Aorta (tissue), 5 donors: ENCODE measurements at places on chromosomes 6 and 20. TPM values are rescaled to one million over a fixed set of nuclear protein-coding genes. Genes with fewer than 3 reads are reported as not detected.

- no peak for DNase-seq
These were observed 78.2 kb downstream of the ELOVL4 start for GRCh38 chr6:79869184-79869583.

DNA sequence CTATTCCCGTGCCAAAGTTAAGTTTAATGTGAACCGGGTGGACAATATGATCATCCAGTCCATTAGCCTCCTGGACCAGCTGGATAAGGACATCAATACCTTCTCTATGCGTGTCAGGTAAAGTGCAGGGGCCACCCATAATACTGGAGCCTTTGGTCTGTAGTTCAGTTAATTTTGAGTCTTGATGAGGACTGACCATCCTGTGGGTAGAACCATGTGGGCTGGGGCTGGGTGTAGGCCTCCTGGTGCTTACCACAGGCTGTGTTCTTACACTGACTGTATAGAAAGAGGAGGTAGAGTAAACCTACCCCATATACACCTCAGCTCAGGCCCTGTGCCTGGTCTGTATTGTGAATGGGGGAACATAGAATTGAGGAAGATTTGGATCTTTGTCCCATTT, 2.4 kb downstream of the NOP56 start:
- DNase-seq = no peak

DNA sequence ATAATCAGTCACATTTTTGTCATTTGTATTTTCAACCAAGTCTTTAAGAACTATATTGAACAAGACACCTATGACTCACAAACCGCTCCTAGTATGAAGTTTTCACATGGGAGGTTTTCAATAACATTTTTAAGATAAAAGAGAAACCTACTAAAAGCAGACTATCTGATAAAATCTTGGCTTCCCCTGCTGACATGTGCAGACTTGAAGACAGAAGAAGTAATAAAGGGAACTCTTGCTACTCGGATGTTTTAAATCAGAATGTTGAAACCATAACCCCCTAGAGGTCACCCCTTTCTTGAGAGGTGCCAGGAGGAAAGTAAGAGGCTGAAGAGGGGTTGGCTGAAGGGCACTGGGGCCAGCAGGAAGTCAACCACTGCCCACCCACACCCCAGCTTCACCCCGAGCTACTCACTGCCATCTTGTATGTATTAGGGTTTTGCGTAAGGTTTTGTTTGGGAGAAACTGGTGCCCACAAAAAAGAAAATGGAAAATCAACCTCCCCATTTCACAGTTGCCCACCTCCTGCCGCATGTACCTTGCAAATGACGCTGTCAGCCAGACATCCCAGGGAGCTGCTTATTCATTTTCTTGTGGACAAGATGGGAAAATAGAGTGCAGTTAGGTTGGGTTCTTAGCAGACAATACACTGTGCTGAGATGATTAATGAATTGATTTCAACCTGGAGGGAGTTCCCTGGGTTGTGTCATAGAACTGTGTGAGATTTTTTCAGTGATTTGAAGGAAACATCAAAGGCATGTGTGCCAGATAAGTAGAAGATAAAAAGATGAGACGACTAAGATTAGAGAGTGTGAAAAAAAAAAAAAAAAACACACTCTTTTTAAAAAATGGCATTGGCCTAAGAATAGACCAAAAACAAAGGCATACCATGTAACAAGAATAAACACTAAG, 83.2 kb upstream of the TAB2 start:
- DNase-seq = no peak

The UNC5CL gene
- total RNA-seq = 1.4 TPM

DNA sequence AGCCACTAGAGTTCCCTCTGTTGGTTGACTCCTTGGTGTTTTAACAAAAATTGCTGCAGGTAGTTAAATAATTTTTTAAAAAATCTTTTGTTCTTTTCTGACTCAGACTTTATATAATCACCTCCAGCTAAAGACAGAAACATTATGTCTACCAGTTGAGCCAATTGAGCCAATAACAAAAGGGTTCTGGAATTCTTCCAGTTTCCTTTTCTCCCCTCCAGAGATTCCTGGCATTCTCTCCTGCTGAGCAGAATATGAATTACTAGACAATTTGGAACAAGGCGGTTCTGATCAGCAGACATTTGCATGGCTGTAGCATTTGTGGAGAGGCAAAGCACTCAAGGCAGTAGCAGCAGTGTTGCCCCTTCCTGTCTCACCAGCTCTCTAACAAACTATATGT, 144.0 kb upstream of the SLC35B3 start:
- DNase-seq = no peak

The BPIFB4 gene
- not detected for total RNA-seq

The MOCS1 gene
- total RNA-seq = 32.0 TPM

- no peak for DNase-seq
These were observed 2.2 kb upstream of the RWDD1 start for GRCh38 chr6:116568821-116569755.

The PI16 gene
- 38.7 TPM for total RNA-seq

DNA sequence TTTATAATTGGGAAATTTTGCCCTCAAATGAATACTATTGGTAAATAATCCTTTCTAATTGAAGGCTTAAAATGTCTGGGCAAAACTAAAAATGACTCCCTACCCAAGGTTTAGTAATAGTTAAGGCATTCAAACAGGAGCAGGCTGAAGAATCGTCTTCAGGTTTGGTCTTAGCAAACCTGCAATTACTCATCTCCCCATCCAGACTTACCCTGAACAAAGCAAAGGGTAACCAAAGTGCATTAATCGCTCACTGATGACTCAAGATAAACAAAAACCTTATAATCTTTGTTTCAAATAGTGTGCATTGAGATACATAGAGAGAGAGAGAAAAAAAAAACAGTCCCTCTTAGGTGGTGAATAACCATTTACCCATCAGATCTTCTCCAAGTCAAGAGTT, 225.5 kb downstream of the BMP2 start:
- DNase-seq = no peak

GRCh38 chr6:148658681-148659430, 88.0 kb upstream of the UST start:
- DNase-seq = no peak

DNA sequence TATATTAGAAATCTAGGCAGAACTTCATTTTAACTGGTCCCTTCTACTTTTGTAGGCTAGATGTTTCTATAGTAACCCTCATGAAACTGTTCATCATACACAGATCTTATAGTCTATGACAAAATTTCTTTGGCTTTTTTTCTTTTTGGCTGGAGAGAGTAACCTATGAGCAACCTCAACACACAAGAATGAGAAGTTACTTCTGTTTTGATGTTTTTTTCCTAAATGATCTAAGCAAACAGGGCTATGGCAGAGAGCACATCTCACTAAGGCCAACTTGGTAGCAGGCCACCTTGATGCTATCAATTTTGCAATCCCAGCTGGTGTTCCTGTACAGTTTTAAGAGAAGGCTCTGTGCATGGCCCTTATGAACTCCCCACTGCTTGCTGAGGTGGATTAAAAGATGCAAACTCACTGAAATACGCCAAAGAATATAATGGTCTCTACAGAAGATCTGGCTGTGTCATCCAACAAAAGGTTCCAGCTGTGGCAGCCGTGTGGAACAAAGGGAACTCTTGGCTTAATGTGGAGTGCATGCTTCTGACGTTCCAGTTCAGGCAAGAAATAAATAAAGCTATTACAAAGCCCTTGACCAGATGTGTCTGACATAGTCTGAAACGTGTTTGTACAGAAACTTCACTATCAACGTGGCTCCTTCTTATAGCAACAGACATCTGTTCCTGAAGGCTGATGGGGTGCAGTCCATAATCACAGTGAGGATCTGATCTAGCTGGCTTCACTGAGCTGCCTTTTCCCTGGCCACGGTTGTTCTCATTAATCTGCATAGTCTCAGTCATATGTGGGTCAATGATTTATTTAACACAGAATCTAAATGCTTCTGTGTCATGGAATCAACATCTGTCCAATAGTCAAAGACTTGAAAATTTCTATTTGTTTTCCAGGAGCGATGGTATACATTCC, 481.1 kb downstream of the BMP2 start:
- no peak for DNase-seq

The SLC32A1 gene
- not detected for total RNA-seq

The NDUFAF5 gene
- total RNA-seq = 27.0 TPM

DNA sequence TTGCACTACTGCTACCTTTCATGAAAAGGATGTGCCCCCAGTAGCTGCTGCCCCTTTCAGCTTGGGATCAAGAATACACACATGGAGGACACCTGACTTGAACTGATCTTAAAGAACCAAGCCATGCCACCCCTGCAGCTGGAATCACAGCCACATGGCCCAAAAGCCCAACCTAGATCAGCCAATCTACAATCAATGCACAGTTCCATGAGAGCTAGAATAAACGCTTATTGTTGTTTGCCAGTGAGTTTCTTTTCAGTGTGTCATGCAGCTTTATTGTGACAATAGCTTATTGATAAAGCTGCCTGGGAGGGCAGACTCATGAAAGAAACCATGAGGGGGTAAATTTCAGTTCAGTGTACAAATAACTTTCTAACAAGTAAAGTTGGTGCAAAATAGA, 397.7 kb downstream of the PTPRT start:
- no peak for DNase-seq

The ALDH8A1 gene
- 1.6 TPM for total RNA-seq

The SLC17A9 gene
- total RNA-seq = 17.8 TPM

The KHDC1L gene
- total RNA-seq = not detected

GRCh38 chr6:3046295-3046694, 22.0 kb upstream of the RIPK1 start:
- DNase-seq = no peak

GRCh38 chr6:158344534-158344933, 32.3 kb downstream of the TULP4 start:
- no peak for DNase-seq

GRCh38 chr20:44207126-44207723, 3.3 kb downstream of the OSER1 start:
- DNase-seq = no peak

DNA sequence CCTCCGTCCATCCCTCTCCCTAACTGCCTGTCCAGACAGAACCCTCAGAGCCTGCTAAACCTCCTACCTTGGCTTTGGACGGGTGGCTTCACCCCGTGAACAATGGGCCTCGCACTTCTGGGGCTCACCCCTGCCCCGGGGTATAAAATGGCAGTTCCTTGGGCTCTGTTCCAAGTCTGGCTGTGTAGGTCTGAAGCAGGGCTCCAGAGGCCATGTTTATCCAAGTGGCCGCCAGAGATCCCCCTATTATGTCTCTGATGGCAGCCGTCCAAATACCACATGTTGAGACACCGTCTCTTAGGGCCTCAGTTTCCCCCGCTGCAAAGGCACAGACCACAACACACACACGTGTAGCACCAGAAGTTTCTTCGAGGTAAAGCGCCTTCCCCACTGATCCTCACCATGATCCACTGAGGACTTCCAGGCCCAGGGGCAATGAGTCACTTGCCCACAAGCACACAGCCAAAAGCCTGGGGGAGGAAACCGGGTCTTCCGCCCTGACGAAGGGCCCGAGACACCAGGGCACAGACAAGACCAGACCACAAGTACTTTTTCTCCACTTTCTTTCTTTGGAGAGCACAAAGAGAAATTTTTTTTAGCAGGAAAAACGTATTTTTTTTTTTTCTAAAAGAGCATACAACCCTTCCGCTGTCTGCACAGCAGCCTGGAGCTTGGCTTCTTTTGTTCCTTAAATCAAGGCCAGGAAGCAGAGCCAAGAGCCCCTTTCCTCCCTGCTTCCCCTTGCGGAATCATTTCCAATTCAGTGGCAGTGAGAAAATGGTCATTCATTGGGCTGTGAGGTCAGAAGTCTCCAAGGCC, 11.8 kb downstream of the CPNE5 start:
- peak; percentile 77 for DNase-seq

DNA sequence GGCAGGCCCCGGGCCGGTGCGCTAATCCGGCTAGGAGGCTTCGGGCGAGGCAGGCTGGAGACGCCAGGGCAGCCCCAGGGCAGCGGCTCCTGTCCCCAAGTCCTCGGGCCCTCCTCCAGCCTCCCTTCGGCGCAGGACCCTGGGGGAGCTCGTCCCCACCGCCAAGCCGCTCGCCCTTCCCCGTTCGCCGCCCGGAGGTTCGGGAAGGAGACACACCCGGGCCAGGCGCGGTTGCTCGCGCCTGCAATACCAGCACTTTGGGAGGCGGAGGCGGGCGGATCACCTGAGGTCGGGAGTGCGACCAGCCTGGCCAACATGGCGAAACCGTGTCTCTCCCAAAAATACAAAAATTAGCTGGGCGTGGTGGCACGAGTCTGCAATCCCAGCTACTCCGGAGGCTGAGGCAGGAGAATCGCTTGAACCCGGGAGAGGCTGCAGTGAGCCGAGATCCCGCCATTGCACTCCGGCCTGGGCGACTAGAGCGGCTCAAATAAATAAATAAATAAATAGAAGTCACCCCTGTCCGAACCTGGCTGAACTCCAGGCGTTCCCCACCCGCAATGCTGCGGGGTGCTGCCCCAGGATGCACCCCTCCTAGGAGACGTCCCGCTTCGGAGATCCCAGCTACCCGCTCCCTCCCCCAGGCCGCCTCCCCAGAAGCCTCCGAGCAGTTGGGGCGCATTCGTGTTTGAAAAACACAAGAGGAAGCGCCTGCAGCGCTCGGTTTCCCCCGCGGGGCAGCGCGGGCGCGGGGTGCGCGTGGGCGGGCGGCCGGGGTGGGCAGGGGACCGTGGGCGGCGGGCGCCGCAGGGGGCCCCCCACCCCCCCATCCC, 27.5 kb downstream of the SERPINB9 start:
- peak; percentile 84 for DNase-seq

The SLC22A3 gene
- 48.4 TPM for total RNA-seq

DNA sequence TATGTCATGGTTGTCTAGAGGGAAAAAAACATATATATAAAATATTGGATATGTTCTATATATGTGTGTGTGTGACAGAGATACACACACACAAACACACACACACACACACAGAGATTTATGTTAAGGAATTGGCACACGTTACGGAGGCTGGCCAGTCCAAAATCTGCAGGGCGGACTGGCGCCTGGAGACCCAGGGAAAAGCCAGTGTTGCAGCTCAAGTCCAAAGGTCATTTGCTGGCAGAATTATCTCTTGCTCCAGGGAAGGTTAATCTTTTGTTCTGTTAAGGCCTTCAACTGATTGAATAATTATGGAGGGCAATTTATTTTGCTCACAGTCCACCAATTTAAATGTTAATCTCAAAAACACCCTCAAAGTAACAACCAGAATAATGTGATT, 37.5 kb upstream of the PDE7B start:
- no peak for DNase-seq

GRCh38 chr6:142757852-142758628, 186.9 kb downstream of the HIVEP2 start:
- no peak for DNase-seq

- DNase-seq = no peak
These were observed 55.3 kb upstream of the UFL1 start for GRCh38 chr6:96466147-96466863.

DNA sequence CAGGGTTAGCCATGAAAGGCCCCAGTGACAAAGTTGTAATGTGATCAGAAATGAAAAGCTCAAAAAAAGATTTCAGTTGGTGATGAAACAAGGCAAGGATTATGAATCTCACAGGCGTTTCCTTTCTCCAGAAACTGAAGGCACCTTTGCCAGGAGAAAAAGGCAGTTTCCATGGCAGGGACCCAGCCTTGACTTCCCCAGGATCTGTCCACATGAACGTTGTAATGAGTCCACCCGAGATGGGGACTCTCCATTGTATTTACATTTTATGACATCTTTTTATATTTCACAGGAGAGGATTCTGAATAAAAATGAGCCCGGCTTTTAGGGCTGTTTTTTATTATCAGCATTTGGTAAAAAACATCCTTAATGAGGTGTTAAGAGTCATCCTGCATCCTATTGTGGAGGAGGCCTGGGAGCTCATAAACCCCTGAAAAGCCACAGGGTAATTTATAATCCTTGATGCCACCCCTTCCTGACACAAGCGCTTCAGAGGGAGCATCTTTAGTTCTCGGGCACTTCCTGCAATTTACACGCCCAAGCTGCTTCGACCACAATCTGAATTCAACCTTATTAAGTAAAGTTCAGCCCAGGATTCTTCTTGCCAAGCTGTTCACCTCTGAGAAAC, 74.1 kb upstream of the SALL4 start:
- no peak for DNase-seq

- DNase-seq = no peak
These were observed 102.9 kb downstream of the BCAS1 start for GRCh38 chr20:53967527-53967926.
